ENCODE measurements at places on chromosomes 2 and 18.

GRCh38 chr2:38218591-38218991 is 142.6 kb upstream of the CYP1B1 start:
- DNase-seq: no peak

DNA sequence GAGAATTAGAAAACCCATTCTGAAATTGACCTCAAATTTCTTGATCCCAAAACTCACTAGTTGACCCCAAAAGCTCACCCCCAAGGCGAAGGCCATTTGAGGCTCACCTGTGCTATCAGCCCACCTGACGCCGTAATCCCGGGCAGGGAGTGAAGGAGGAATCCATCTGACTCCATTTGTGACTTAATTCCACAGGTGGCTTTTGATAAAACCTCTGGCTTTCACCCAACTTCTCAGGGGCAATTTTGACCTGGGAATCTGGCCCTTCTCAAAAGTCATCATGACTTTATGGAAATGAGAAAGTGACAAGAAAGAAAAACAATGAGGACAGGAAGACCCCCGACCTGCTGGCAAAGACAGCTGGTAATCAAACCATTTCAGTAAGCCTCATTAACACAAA is 86.9 kb upstream of the SALL3 start:
- no peak for DNase-seq

DNA sequence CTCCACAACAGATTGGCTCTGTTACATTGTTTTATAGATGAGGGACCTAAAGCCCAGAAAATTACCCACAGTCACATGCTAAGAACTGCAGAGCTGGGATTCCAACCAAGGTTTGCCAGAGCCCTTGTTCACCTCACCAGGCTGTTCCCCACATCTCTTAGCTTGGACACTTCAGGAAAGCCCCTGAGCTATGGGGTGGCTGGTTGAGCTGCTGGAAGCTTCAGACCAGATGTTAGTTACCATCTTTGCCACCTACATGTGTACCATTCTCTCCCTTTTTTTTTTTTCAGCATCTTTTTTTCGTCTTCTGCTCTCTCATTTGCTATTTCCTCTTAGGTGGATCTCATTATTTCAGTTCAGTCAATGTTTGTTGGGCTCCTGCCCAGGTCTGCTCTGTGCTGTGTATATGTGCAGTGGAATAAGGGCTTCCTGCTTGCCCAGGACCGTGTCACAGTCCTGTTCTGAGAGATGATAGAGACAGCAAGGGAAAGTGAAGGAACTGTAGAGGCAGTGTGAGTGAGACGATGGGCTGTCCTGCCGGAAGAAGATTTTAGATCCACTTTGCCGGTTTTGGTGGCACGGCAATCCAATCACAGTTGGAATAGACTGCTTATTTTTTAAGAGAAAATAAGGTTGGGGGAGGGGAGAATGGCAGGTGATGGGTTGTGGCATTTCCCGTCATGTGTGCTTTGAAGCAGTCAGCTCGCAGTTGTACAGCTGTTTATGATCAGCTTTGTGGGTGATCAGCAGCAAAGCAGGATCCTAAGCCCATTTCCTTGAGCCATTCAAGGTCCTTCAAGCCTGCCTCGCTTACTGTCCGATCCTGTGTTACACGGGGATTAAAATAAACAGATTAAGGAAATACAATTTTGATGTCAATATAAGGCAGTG is 152.6 kb downstream of the RTN4 start:
- DNase-seq: no peak

DNA sequence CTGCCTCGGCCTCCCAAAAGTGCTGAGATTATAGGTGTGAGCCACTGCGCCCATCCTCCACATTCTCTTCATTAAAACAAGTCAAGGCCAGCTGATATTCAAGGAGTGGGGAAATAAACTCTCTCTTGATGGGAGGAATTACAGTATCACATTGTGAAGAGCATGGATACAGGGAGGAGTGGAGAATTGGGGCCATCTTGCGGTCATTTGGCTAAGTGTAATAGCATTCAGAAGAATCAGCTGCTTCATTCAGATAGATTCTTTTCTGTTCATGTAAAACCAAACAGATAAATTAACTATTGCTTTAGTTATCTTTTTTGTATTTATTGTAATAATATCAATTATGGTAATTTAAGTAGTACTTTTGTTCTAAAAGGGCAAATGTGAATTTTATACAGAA is 156.3 kb downstream of the UBR3 start:
- DNase-seq: no peak

DNA sequence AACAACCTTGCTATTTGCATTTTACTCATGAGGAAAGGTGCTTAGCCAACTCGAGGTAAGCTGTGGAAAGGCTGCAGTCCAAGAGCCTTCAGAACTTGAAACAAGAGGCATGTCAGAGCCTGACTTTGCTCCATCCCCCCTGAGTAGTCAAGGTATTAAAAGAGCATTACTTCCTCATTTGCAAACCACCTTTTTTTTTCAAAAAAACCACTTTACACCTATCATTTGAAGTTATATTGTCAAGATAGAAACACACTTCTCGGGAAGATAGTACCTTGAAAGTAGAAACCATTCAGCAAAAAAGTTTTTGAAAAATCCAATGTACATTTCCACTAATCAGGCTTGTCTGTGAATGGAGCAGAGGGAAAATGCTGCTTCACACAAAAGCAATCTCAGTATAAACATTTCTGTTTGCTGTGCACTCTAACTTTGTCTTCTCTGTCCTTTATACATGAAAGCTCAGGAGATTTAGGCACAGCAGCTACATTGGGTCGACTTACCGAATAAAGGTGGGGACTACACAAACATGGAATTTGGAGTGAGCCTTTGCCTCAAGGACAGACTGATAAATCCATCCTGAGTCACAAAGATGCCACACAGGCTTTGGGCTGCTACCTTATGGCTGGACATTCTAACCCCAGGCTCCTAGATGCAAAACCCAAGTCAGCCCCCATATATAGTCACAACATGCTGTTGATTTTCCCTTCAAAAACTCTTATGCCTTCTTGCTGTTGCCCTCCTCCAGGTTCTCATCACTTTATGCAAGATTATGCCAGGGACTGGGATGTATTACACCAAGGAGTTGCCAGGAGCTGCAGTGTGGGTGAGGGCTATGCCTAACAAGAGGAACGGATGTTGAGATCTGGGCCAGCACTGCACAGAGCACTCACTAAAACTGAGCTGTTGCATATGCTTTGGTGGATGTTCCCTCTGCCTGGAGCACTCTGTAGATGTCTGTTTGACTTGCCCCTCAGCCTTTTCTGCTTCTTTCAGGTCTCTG is 41.4 kb upstream of the EML4 start:
- DNase-seq: peak; percentile 81

DNA sequence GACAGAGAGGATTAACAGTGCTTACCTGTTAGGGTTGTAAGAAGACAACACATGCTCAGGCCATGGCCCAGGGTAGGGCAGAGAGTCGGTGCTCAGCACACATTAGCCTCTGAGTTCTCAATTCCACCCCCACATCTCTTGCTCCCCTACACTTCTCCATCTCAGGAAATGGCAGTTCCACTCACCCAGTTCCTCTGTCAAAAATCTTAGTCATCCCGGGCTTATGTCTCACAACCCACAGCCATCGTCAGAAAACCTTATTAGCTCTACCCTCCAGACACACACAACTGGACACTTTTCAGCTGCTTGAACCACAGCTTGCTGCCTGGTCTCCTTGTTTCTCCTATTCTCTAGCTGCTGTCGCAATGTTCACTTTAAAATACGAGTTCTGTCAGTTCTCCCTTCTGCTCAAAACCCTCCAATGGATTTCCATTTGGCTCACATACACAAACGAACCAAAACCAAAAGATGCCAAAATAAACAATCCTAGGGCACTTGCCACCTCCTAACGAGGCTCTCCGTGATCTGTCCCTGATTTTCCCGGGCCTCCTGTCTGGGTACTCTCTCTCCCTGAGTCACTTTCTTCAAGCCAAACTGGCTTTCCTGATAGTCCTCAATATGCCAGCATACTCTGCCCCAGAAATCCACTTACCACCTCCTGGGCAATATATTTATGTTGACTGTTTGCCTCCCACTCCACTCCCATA is 89.7 kb downstream of the KCTD1 start:
- DNase-seq: peak; percentile 86

- no peak for DNase-seq
These were observed 171.8 kb upstream of the KLHL29 start for GRCh38 chr2:23213196-23213595.

- DNase-seq: peak; percentile 8
These were observed 271.5 kb downstream of the HRH4 start for GRCh38 chr18:24731981-24732380.

DNA sequence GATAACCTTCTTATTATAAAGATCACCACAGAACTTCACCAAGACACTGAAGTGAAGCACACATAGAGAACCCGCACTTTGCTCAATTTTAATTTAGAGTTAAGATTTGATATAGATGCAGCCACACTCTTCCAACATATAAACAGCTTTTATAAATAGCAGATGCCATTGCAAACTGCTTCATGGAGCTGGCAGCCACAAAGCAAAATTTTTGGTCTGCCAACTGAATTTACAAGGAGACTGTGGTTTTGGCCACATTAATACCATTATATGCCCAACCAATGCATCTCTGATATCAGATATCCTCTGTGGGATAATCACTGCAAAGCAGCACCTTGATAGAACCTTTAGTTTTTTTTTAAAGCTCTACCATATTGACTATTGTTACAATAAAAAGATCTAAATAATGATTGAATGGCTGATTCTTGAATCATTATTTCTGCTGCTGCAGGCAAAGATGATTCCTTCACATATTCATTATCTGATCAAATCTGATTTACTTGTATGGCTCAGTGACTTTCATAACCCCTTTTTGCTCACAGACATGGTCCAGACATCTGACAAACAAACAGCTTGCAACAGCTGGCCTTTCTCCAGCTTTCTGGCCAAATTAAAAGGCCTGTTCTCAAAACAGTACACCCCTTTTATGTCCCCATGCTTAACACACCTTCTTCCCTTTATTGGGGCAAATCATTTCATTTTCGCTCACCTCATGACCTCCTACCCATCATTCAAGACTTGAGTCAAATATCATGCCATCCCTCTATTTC is 88.4 kb downstream of the METTL4 start:
- DNase-seq: no peak

DNA sequence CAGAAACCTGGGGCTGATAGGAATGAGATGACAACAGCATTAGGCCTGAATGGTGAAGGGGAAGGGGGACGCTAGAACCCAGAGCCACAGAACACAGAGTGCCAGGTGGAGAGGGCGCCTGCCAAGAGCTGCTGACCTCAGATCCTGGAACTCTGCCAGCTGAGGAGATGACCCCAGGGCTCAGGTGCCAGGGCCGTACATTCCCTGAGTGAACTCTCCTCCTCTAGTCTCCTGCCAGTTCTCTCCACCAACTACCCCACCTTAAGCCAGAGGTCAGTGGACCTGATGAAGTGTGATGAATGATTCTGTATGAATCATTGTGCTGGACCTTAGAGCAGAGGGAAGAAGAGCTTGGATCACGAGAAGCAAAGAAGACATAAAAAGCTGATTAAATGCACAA is 1582.2 kb upstream of the ACVR2A start:
- DNase-seq: no peak

DNA sequence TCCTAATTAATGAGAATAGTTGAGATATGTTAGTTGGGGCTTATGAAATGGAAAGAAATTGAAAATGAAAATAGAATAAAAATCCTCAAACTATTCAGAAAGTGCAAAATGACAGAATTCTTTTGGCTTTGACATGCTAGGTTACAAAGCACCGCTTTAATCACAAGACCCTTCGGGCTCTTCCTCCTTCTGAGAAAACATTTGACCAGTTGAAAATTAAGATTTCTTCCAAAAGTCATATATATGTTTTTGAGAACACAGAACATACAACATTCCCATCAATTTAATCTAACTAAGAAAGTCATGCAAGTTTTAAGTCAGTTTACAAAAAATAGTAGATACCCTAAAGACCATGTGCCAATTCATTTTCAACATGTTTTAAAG is 2.2 kb upstream of the SLC40A1 start:
- no peak for DNase-seq

GRCh38 chr2:222752746-222753145 is 81.3 kb downstream of the MOGAT1 start:
- DNase-seq: no peak

- DNase-seq: no peak
These were observed 191.4 kb upstream of the CHAC2 start for GRCh38 chr2:53576166-53576565.

DNA sequence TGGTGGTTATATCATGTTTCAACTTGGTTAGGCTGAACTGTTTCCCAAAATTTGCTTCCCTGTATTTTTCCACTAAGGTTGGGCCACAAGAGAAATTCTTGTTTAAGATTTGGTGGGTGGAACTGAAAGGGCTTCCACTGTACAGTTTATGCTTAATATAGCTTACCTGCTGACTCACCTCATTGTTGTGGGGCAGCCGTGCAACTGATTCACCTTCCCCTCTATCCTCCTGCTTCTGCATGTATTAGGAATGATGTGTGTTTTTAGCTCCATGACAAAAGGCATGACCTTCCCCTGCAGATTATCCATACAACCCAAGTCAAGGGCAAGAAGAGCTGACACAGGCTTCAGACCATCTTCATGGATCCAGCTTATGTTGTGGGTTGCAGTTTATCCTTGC is 98.4 kb upstream of the GULP1 start:
- DNase-seq: peak; percentile 88

DNA sequence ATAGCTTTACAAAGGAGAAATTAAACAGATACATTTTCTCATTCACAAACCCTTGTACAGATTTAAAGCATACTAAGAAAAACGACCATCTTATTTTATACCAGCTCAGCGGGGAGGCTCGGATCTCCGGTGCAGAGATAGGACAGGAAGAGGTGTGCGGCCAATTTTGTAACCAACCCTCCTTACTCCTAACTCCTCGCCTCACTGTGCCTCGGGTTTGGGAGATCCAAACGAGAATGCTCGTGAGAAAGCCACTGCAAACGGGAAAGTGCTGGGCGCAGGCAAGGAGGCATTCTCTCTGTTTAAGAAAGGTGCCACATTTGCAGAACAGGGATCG is 1.2 kb downstream of the KDSR start:
- DNase-seq: no peak

- DNase-seq: no peak
These were observed 10.5 kb upstream of the DCTN1 start for GRCh38 chr2:74390606-74391005.

DNA sequence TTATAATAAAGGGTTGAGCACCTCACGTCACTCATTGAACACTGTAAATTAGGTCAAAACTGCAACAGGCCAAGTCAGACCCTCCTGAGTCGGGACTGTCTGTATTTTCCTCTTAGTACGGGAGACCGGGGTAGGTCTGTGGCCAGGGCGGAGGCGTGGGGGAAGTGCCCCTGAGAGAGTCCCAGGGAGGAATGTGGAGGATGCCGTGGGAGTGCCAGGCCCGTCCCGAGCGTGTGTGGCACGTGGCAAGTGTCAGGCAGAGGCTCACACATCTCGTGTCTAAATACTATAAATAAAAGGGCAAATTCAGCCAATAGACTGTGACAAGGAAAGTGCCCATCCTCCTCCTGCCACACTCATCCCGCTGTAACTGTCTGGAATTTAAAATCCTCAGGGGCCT is 6.3 kb upstream of the HDAC4 start:
- no peak for DNase-seq
